ENCODE measurements at places on chromosomes 4 and X.

DNA sequence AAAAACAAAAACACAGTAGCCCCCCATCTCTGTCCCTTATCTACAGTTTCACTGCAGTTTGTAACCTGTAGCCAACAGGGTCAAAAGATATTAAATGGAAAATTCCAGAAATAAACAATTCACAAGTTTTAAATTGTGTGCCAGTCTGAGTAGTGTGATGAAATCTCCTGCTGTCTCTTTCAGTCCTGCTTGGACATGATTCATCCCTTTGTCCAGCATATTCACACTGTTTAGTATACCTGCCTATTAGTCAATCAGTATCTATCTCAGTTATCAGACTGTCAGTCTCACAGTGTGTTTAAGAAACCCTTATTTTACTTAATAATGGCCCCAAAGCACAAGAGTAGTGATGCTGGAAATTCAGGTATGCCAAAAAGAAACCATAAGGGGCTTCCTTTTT is 21.9 kb downstream of the CNOT6L start:
- H3K4me1 ChIP-seq = peaks cover 21% of the 10 kb centered on the region
- 0 out of 2 replicates have a peak, but pooled peaks cover 2% of the 10 kb centered on the region for H3K27me3 ChIP-seq
- no peak overlapping the region for H3K27ac ChIP-seq
- peaks cover 9% of the 10 kb centered on the region for H3K36me3 ChIP-seq
- no peak for DNase-seq

- no peaks in the 10 kb centered on the region for H3K36me3 ChIP-seq
- H3K27ac ChIP-seq = no peak overlapping the region
- H3K4me1 ChIP-seq = no peaks in the 10 kb centered on the region
- no peaks in the 10 kb centered on the region for H3K27me3 ChIP-seq
- DNase-seq = no peak
These were observed 904.3 kb upstream of the GRIA3 start for GRCh38 chrX:122279746-122280145.

DNA sequence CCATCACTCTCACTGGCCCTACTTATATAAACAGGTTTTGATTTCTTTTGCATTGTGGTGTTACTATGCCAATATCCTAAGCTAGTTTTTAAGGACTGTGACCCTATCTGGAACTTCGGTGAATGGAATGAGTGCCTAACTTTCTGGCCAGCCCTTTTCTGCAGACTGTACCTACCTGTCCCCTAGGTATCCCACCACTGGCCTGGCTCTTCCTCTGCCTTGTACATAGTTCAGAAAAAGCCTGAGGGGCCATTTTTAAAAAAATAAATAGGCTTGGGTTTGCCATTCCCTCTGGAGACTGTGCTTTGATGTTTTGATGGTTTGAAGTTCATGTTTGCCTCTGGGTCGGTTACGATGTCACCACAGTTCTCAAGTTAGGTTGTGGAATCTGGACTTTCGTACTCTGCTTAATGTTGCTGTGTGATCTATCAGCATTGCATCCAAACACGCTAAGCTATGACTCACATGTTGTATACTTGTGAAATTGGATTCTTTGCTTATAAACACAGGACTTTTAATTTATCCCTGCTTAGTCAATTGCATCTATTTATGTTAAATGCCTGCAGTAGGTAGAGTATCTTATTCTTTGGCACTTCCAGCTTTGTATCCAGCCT is 182.0 kb downstream of the ANKRD50 start:
- no peaks in the 10 kb centered on the region for H3K36me3 ChIP-seq
- H3K27me3 ChIP-seq = no peaks in the 10 kb centered on the region
- peak; percentile 20 for DNase-seq
- no peak overlapping the region for H3K27ac ChIP-seq
- H3K4me3 ChIP-seq = no peak overlapping the region
- H3K4me1 ChIP-seq = peaks cover 7% of the 10 kb centered on the region

GRCh38 chr4:55399581-55399980 is 3.8 kb downstream of the TMEM165 start:
- H3K4me3 ChIP-seq = peak overlapping the region; percentile 94
- H3K27me3 ChIP-seq = peaks cover 5% of the 10 kb centered on the region
- peaks cover 54% of the 10 kb centered on the region for H3K4me1 ChIP-seq
- peak overlapping the region; percentile 85 for H3K27ac ChIP-seq
- H3K36me3 ChIP-seq = peaks cover 42% of the 10 kb centered on the region

DNA sequence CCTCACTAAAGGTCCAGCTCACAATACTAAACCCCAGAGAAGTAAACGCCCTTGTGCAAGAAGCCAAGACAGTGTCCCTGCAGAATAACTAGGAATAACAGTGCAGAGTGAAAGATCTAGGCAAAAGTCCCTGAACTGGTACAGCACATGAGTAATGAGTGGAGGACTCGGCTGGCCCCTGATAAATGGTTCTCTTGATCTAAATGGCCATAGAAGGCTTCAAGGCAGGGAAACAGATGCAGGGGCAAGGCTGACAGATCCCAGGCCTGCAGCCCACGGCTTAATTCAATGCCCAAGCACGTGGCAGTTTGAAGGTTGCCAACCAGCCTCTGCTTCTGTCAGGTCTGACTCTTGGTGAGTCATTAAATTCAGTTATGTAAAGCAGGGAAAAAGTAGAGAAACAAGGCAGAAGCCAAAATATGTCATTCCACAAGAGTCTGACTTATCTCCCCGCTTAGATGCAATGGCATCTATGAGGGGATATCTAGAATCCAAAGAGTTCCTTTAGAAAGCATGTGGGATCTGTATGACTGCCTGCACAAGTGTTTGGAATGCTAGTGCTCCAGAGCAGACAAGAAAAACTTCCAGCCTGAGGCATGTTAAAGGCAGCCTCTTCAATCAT is 121.3 kb downstream of the PRDM5 start:
- H3K27me3 ChIP-seq = no peaks in the 10 kb centered on the region
- peak; percentile 28 for DNase-seq
- H3K4me3 ChIP-seq = no peak overlapping the region
- H3K27ac ChIP-seq = no peak overlapping the region

DNA sequence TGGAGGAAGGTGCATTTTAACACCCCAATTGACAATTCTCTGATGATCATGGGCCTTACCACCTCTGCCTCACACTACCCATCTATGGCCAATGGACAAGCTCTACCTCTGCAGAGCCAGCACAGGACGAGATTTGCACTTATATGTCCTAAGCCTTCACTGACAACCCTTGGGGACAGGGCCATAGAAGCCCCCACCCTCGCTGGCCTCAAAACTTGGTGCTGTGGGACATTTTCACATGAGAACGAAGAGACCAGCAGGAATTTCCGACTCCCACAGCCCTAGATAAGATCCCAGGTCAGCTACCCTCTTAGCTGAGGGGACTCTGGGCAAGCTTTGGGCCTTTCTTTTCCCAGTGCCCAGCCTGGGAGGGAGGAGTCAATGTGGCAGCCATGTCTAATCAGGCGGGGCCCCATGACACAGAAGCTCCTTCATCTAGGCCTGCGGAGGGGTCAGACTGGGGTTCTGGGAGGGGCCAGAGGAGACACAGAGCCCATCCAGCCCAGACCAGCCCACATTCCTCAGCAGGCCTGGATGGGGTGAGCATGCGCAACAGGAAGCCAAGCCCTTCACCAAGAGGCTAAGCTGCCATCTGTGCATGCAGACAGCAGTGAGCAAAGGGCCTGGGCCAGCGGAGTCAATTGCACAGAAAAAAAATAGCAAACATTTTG is 12.1 kb downstream of the PJA1 start:
- DNase-seq = no peak
- no peak overlapping the region for H3K27ac ChIP-seq
- H3K27me3 ChIP-seq = no peaks in the 10 kb centered on the region
- no peaks in the 10 kb centered on the region for H3K36me3 ChIP-seq
- no peak overlapping the region for H3K4me3 ChIP-seq
- H3K4me1 ChIP-seq = peaks cover 6% of the 10 kb centered on the region

DNA sequence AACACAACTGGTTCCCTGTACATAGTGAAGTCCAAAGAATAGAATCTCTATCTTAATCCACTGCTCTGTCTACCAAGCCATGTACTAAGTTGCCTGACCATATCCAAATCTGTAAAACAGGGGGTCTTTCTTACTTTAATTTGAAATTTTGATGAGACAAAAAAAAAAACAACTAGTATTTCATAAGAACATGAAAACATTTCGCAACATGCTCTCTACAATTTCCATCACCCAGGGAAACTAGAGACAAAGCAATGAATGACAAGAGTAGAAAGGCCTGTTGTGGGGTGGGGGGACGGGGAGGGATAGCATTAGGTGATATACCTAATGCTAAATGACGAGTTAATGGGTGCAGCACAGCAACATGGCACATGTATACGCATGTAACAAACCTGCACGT is 279.9 kb downstream of the PPP3CA start:
- no peaks in the 10 kb centered on the region for H3K36me3 ChIP-seq
- H3K27me3 ChIP-seq = no peaks in the 10 kb centered on the region
- peaks cover 11% of the 10 kb centered on the region for H3K4me1 ChIP-seq
- no peak overlapping the region for H3K27ac ChIP-seq
- H3K4me3 ChIP-seq = no peak overlapping the region

DNA sequence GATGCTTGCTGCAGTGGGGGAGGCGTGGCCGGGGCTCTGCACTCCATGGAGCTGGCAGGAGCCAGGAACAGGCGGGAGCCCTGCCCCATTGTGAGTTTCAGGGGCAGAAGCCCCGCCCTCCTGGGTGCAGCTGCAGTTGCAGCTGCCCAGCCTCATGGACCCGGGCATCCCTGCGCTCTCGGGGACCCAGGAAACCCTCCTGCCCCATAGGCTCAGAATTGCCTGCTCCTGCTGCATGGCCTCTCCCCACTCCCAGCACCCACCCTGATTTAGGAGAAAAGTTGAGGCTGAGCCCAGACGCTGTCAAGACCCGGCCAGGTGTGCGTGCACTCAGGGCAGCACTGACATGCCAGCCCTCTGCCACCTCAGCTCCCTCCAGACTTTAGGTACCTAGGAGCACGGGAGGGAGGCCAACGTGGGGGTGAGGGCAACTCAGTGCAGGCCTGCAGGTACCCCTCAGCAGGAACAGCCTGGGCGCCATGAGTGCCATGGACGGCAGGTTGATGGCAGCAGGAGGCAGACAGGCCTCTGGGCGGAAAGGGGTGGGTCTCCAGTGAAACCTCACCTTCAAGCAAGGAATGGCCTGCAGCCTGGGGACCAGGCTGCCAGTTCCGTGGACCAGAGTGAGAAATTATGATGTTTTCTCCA is 67.2 kb upstream of the MAGEB2 start:
- no peak for DNase-seq
- H3K27ac ChIP-seq = no peak overlapping the region
- no peaks in the 10 kb centered on the region for H3K36me3 ChIP-seq
- H3K27me3 ChIP-seq = peaks cover 3% of the 10 kb centered on the region
- no peak overlapping the region for H3K4me3 ChIP-seq

- no peak for DNase-seq
- H3K27me3 ChIP-seq = no peaks in the 10 kb centered on the region
- H3K36me3 ChIP-seq = no peaks in the 10 kb centered on the region
These were observed 43.5 kb downstream of the SPATA18 start for GRCh38 chr4:52094376-52095145.

DNA sequence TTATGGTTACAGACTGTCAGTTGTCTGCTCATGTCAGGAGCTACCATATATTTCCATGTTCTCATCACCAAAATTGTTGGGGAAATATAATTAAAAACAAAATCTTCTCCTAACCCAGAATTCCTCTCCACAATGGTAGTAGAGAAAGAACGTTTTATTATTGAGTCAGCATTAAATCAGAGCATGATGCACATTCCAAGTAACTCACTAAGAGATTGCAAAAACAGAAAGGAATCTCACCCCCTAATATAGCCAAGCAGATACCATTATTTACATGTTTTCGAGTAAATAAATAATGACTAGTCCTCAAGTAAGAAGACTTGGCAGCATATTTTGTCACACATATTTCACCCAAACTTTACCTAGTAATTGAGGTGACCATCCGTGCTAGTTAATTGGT is 36.2 kb upstream of the ARHGEF6 start:
- no peaks in the 10 kb centered on the region for H3K27me3 ChIP-seq
- peaks cover 6% of the 10 kb centered on the region for H3K36me3 ChIP-seq
- no peak overlapping the region for H3K4me3 ChIP-seq

DNA sequence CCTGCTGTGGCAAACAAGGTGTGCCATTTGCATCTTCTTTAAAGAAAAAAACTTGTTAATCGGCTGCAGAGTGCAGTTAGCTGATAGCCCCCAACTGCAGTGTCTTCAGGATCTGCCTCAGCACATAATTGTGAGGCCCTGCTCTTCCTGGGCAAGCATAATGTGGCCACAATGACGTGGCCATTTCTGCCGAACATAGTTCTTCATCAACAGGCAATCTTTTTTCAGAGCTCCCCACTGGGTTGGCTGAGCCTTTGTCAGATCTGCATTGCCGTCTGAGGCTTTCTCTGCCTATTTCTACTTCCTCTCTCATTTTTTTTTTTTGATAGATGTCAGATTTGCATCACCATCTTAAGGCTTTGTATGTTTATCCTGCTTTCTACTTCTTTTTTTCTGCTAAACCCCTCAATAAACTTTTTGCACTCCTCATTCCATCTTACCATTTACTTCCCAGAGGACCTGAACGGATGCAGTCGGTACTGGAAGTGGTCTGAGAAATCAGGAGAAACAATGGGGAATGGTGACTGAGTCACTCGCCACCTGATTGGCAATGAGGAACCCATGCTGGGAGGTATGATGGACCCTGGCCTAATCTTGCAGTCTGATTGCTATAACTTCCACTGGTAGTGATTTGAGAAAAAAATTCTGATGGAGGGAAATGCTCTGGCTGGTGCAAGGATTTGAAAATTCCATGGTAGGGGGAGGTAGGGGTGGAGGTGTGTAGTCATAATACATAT is 21.2 kb upstream of the TAB3 start:
- no peak for DNase-seq
- H3K36me3 ChIP-seq = no peaks in the 10 kb centered on the region
- H3K27ac ChIP-seq = no peak overlapping the region
- H3K4me3 ChIP-seq = no peak overlapping the region
- H3K27me3 ChIP-seq = no peaks in the 10 kb centered on the region

GRCh38 chrX:4547213-4547836 is 833.9 kb upstream of the PRKX start:
- peak; percentile 1 for DNase-seq
- H3K4me1 ChIP-seq = no peaks in the 10 kb centered on the region
- no peak overlapping the region for H3K4me3 ChIP-seq

GRCh38 chr4:123856689-123857545 is 460.3 kb downstream of the SPRY1 start:
- DNase-seq = peak; percentile 38
- no peaks in the 10 kb centered on the region for H3K27me3 ChIP-seq
- H3K36me3 ChIP-seq = no peaks in the 10 kb centered on the region
- H3K27ac ChIP-seq = peak overlapping the region; percentile 76
- H3K4me1 ChIP-seq = peaks cover 27% of the 10 kb centered on the region

GRCh38 chrX:71532078-71532752 is 689 bp upstream of the OGT start:
- H3K36me3 ChIP-seq = peaks cover 13% of the 10 kb centered on the region
- H3K27me3 ChIP-seq = no peaks in the 10 kb centered on the region
- peak overlapping the region; percentile 96 for H3K4me3 ChIP-seq
- peak; percentile 65 for DNase-seq

GRCh38 chr4:184292877-184293276 is 75.2 kb upstream of the ENPP6 start:
- H3K4me1 ChIP-seq = peaks cover 7% of the 10 kb centered on the region
- H3K27ac ChIP-seq = no peak overlapping the region
- DNase-seq = no peak
- H3K27me3 ChIP-seq = no peaks in the 10 kb centered on the region
- no peaks in the 10 kb centered on the region for H3K36me3 ChIP-seq
